GM04503 (cell line): ENCODE measurements at places on chromosomes 13 and 19.

DNA sequence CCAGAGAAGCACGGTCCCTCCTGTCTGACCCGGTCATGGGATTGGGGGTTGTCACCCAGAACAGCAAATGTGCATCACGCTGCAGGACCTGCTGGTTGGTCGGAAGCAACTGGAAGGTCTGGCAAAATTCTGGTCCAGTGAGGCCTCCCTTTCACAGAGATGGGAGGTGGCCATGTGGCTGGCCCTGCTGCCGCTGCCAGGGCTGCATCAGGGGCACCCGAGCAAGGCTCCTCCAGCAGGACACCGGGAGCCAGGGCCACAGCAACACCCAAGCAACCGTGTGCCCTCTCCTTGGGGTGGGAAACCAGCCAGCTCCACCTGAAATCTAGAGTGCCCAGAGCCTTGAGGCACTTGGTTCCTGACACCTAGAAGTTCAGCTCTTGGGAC is 11.5 kb upstream of the GAS6 start:
- no peak for DNase-seq

DNA sequence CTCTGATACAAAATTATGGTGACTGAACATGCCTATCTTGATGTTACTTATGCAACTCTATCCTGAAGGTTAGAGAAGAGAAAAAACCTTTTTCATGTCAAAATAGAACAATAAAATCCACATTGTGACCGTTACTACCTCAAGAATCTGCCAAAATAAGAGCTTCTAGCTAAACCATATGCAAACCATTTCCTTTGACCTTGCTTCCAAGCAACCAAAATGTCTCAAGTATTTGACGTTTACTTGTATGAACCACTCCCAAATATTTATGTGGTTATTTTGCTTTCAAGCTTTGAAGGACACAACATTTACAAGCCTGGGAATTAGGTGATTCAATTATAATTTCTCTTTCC is 13.9 kb downstream of the FOXO1 start:
- no peak for DNase-seq

GRCh38 chr19:28705008-28705407 is 507.9 kb downstream of the UQCRFS1 start:
- peak; percentile 53 for DNase-seq

DNA sequence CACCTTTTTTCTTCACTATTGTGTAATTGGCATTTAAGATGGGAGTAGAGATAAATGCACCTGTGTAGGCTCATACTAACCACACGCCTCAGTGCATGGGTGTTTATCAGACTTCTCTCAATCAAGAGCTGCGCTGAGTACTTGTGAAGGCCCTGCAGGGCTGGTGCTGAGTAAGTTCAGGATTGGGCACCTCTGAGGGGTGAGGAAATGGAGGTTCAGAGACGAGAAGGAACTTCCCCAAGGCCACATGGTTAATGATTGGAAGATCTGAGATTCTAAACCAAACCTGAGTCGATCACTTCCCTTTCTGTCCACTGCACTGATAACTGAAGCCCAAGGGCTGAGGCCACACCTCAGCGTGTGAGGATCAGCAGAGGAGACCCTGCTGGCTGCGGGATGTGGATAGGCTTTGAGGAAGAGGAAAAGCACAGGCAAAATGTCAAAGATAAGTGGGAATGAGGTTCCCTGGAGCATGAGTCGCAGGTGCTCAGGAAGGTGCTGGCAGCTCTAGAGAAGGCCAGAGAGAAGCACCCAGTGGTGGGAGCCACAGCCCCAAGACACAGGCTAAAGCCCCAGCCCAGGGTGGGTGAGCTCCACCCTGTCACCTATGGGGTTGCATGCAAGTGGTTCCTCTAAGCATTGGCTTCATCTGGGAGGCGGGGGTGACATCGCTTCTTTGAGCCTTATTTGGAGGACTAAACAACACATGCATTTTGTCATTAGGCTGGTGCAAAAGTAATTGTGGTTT is 32.3 kb upstream of the GJB6 start:
- no peak for DNase-seq

DNA sequence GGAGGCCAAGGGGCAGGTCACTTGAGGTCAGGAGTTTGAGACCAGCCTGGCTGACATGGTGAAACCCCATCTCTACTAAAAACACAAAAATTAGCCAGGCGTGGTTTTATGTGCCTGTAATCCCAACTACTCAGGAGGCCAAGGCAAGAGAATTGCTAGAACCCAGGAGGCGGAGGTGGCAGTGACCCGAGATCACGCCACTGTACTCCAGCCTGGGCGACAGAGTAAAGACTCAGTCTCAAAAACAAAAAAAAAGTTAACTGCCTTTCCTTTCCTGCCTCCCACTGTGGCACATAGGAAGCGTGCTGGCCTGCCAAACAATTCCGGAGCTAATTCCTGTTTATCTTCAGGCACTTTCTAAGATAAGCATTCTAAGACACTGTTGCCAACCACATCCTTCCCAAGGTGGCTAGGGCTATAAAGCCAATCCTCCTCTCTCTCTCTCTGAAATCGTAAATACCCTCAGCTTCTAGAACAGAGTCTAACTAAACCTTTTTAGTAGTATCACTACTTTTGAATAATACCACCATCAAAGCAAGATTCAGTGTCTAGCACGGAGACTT is 21.6 kb downstream of the SLC25A30 start:
- no peak for DNase-seq

- no peak for DNase-seq
Observed at GRCh38 chr13:29593605-29594297, 1.7 kb downstream of the SLC7A1 start.

DNA sequence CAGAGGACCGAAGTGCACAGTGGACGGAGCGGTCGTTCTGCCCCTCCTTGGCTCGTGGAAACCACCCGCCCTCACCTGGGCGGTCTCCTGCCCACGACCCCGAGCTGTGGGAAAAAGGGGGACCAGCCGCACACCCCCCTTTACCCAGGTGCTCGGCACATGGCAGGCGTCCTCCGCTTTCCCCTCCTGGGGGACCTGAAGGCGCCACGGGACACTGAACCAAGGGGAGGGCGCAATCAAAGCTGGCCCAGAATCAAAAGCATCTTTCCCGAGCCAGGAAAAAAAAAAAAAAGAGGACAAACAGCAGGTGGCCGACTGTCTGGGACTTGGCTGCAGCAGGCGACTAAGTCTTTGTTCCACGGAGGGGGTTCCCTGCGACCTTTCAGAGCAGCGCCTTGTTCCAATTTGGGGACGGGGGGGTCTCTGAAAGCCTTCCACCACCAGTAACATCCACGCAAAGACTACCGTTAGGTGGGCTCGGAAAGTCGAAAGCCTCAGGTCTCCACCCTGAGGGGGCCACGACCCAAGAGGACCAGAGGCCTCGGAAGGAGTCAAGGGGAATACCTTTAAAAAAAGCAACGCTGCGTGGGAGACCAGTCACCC is 1.1 kb downstream of the MBD3 start:
- no peak for DNase-seq

DNA sequence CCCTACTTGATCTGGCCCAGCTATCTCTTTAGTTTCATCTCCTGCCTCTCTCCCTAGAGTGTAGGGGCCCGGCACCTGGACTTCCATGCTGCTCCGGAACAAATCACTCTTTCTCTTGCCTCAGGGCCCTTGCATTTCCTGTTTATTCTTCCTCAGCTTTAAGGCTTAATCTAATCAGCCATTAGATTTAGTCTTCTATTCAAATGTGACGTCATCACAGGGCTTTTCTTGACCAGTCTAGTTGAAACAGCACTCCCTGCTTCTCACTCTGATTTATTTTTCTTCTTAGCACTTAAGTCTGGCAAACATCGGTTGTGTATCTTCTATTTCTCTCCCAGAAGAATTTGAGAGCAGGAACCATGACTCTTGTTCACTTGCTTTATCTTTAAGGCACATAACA is 564.1 kb downstream of the EFNB2 start:
- DNase-seq: no peak

GRCh38 chr13:107157271-107157670 is 589.3 kb upstream of the ARGLU1 start:
- DNase-seq: peak; percentile 7

DNA sequence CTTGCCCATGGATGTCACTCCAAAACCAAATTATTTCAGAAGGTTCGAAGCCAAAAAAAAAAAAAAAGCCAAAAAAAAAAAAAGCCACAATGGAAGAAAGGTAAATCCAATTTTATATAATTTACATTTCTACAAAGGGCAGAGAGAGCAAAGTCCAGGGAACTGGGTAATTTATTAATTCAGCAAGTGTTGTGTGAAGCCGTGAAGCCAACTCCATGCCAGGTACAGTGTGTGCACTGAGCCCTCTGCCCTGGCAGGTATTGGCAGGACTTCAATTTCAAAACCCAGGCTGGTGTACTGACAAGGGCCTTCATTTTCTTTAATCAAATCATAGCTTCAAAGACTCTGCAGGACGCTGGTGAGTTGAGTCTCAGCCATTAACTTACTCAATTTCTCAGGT is 5.5 kb upstream of the RFPL4A start:
- DNase-seq: no peak

GRCh38 chr13:97700306-97700848 is 253.1 kb upstream of the IPO5 start:
- DNase-seq: no peak

GRCh38 chr19:15684828-15685227 is 11.9 kb downstream of the CYP4F12 start:
- no peak for DNase-seq

- DNase-seq: no peak
Observed at GRCh38 chr19:41638641-41639081, 11.8 kb upstream of the CEACAM4 start.

- DNase-seq: no peak
Observed at GRCh38 chr19:54670576-54671357, 8.0 kb downstream of the LILRB4 start.

GRCh38 chr19:55576746-55577145 is 3.9 kb downstream of the ZNF579 start:
- no peak for DNase-seq

GRCh38 chr13:32314271-32315237 is 609 bp downstream of the ZAR1L start:
- DNase-seq: no peak

DNA sequence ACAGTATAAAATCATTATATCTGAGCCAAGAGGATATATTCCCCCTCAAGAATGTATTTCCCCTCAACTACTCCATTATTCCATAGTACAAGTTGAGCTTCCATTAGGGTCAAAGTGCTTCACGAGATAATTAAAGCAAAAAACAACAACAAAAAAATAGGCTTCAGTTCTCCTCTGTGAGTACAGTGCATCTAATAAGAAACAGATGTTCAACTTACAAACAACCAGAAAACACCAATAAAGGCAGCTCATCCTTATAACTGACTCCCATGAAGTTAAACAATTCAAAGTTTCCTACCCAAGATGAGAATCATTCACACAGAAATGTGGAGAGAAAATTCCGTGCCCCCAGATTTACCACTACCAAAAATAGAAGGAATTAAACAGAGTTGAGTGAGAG is 854.4 kb downstream of the PCDH9 start:
- DNase-seq: no peak
